ENCODE measurements at places on chromosomes 1 and 21.

- DNase-seq = peak; percentile 55
Measured at GRCh38 chr1:42456754-42457089, 379 bp downstream of the PPCS start.

GRCh38 chr1:3384407-3384806, 70.1 kb upstream of the ARHGEF16 start:
- peak; percentile 35 for DNase-seq

- DNase-seq = no peak
Measured at GRCh38 chr1:61626816-61627215, 98.1 kb downstream of the TM2D1 start.

DNA sequence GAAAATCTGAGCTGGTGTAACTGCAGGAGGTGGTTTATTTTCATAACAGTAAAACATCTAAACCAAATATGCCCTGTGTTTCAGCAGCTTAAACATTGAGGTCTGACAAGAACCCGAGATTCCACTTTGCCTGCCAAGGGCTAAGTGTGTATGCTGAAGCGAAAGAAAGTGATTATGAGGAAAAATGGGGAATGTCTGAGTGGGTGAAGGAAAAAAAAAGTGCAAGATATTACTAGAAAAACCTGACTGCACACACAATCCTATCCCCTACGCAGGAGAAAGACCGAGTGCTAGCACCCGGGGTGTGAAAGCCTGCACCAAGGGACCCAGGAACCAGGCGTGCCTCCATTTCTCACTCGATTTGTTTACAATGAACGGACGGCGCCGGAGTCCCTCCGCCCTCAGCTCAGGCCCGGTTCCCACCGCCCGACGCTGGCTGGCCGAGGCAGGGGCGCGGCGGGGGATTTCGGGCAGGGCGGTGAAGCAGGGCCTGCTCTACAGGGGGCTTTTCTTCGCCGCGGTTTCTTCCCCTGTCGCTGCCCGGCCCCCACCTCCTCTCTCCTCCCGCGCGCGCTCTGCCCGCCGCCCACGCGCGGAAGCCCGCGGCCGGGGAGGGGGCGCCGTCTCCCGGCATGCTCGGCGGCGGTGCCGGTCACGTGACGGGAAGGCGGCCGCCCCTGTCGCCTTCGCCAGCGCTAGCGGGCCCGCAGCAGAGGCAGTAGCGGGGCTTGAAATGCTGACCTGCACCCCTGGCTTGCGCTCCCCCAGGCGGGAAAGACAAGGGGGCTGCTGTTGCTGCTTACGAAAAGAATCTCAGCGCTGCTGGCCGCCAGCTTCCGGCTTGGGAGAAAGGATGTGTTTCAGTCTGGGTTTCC, 35.9 kb downstream of the ITPKB start:
- DNase-seq = peak; percentile 75

DNA sequence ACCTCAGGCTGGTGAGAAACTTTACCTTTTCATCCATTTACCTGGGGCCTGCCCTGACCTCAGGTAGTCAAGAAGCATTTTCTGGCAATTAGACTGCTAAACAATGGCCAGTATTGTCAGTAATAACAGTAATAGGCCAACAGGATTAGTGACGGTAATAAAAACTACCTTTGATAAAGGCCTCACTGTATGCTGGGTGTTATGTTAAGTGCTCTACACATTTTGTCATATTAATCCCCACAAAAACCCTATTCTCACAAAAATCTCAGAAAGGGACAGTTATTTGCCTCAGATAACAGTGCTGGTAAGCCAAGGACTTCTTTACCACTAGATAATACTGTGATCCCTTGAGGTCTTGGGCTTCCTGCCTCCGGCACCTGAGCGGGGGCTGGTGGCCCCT, 191.4 kb downstream of the FOXD2 start:
- DNase-seq = no peak

- no peak for DNase-seq
Measured at GRCh38 chr1:6495041-6495441, 3.6 kb upstream of the PLEKHG5 start.

DNA sequence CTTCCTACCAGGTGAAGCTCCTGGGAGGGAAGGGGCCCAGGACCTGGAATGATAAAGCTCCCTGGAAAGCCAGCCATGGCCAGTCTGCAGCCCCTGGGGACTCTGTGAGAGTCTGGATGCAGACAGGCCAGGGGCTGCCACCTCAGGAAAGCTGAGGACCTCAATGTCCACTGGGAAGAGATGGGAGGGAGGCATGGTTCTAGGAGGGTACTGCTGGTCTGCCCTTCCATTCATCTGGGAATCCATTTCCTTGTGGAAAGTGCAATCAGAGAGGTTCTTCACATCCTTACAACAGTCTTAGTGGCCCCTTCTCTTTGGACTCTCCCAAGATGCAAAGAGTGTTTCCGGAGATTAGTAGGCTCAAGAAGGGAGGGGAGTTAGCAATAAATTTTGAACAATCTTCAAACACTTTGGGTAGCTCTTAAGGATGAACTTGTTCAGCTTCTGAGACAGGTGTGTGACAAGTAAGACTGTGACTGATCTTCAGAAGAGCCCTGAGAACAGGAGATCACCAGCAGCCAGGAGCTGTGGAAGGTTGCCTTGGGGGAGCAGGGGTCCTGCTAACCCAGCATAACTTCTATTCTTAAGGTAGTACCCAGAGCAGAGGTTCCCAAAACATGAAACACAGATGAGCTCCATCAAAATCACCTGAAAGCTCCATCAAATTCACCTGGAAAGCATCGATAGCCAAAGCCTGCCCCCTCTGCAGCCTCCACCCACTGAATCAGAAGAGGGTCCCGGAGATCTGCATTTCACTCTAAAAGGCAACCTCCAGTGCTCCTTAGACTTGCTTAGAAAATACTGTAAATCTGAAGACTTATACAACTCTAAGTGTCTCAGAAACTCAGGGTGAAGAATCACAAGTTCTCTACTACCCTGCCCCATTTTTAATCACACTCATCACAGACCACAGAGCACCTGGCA, 616 bp upstream of the LAX1 start:
- DNase-seq = no peak

DNA sequence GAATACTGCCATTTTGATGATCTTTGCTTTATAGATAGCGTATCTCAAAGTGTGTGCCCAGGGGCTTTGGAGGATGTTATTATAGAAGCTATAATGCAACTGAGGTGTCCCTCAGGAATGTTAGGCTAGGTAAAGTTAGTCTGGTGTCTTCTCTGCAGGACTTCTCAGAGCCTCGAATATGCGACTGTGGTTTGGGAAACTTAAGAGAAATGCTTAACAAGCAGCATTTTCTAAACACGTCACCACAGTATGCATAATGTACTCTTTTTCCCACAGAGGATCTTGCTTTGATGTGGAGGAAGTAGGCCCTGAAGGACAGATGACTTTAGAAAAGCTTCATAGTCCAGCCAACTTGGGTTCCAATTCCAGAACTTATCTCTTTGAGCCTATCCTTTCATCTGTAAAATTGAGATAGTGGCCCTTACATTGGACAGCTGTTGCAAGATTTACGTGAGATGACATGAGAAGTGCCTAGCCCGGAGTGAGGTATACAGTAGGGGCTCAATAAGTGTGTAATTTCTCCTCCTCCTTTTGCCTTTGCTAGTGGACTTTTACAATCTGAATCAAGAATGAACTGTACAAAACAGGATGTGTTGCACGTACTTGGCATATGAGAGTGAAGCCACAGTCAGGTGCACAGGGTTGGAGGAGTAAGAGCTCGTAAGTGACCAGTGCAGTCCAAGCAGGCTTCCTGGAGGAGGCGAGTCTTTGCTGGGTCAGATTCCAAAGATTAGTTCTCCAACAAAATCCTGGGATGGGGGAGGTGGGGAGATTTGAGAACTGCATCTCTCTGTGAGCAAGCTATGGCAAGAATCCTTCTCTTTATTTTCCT, 29.7 kb upstream of the TRABD2B start:
- no peak for DNase-seq

GRCh38 chr1:160637821-160638539, 8.9 kb downstream of the SLAMF1 start:
- DNase-seq = no peak

GRCh38 chr1:2098839-2099785, 48.9 kb downstream of the PRKCZ start:
- DNase-seq = no peak

GRCh38 chr1:150775276-150775675, 9.7 kb upstream of the CTSS start:
- no peak for DNase-seq

DNA sequence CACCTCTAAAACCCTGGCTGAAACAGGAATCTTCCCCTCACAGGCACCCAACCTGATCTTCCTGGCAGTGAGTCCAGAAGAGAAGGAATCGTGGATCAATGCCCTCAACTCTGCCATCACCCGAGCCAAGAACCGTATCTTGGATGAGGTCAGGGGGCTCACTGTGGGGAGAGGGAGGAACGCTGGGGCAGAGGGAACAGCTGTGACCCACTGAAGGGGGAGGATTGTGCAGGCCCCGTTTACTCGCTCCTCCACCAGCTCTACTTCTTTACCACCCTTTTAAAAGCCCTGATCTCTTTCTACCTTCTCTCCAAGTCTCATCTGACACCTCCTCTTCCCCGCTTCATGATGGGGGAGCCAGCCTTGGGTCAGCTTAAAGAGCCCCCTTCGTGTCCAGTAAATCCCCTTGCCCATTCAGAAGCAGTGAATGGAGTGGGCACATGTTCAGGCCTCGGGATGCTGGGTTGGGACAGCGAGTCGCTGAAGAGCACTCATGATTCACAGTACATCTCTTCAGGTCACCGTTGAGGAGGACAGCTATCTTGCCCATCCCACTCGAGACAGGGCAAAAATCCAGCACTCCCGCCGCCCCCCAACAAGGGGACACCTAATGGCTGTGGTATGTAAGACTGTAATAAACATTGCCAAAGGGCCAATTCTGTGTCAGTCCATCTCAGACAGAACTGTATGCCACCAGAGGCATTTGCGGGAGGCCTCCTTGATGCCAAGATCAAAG, 7.3 kb downstream of the PLEKHO1 start:
- peak; percentile 22 for DNase-seq

DNA sequence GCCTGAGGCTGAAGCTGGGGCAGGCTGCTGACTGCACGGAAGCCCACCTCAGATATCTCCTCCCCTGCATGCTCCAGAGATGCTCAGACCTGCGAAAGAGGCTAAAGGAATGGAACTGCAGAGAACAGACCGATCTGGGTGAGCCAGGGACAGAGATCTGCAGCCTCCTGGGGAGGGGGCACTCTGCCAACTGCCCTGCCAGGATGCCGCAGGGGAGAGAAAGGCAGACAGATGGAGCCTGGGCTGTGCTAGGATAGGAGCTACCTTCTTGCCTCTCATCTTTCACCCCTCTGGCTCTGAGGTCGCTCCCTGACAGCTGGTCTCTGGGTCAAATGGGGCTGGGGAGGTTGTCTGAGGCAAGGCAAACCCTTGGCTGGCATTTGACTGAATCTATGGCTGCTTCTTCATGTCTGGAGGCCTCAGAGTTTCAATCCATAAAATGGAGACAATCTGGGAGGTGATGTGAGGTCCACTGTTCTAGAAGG, 238.2 kb downstream of the GRIK3 start:
- DNase-seq = no peak

DNA sequence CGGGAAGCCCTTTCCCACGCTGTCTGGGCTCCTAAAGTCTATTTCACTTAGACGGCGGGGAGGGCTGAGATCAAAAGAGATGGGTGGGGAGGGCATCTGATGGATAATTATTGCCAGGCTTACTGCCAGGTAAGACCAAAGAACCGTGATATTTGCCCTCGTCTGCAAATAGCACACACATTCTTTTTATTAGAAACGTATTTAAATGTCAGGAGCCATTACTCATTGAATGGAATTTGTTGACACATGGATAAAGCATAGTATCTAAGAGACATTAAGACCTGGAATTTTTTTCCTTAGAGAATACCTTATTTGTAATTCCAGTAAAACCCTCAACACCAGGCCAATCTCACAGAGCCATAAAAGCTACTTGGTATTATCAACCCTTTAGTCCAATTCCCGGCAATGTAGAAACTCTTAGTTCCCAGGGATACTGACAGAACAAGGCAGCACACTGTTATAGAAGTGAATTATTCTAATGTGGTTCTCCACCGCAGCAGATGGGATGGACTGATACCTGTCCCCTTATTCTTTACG, 10.6 kb downstream of the URB1 start:
- peak; percentile 45 for DNase-seq

- no peak for DNase-seq
Measured at GRCh38 chr1:64687725-64688327, 57.0 kb upstream of the RAVER2 start.

DNA sequence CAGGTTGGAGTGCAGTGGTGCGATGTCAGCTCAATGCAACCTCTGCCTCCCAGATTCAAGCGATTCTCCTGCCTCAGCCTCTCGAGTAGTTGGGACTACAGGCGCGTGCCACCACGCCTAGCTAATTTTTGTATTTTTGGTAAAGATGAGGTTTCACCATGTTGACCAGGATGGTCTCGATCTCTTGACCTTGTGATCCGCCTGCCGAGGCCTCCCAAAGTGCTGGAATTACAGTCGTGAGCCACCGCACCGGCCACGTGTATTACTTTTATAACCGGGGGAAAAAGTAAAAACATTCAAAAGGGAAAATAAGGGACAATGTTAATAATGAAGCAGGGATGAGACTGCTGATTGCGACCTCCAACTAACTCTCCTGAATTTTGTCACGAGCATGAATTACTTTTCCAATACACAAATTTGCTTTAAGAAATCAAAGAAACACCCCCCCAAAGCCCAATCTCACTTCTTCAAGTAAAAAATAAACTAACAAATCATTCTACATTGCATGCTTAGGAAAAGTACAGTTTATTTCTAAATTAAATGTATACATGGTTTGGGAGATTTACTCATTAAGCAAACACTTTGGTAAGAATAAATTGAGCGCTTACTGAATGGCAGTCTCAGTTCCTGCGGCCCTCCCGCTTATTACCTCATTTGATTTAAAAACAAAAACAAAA, 521 bp upstream of the ZBED6 start:
- no peak for DNase-seq

DNA sequence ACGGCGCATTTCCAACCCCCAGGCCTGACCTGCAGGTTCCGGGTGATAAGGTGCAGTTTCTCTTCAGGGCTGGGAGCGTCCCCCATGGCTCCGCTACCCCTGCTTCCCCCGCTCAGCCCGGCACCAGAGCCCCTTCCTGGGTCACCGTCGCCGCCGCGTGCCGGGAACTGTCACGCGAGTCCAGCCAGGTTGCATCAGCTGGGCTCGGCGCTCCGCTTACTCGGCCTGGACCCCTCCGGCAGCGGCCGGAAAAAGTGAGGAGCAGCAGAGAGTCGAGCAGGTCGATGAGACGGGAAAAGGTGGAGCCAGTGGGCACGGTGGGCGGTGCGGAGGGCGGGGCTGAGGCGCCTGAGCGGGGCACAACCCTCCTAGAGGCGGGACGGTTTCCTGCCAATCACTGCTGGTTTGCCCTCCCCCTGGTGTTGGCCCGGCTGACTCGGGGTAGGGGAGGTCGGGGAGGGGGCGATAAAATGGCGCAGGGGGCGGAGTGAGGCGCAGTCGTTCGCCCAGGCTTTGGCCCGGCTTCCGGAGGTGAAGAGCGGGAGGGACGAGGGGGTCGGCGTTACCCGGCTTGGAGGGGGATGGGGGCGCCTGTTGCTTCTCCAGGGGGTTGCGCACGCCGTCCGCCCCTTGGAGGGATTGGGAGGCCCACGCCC, at the start of the genes S100PBP and YARS1:
TSS of gene S100PBP (plus strand) at position 495 of the 656 bp plus-strand sequence. CDS start 8,447 bp downstream, outside the sequence.
TSS of gene YARS1 (minus strand) at position 200 of the 656 bp plus-strand sequence. CDS start at position 86, 114 bp downstream.
- peak; percentile 99 for DNase-seq
